Naive B cell (primary cell): ENCODE measurements at places on chromosomes 3 and 15.

DNA sequence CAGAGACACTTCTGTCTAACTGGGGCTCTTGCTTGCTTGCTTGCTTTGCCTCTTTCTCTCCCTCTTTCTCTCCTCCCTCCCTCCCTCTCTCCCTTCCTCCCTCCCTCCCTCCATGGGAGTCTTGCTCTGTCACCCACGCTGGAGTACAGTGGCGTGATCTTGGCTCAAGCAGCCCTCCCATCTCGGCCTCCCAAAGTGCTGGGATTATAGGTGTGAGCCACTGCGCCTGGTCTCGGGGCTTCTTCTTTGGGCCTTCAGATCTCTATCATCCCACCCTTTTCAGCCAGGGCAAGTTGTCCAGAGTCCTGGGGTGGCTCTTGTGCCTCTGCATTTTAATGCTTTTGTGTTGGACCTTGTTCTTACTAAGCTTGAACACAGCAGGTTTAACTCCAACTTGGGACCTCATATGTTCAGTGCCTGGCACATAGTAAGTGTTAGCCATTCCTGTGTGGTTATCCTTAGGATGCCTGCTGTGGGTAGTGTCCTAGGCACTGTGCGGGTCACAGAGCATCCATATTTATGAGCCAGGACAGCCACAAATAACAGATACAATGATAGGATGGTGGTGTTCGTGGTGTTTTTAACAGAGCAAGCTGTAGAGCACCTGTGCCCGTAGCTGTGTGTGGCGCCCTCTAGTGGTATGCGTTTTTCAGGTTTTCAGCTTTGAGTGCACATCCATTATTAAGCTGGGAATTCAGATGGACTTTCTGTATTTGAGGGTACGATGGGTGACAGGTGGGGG, 75.1 kb downstream of the CCK start:
- DNase-seq: peak; percentile 57

DNA sequence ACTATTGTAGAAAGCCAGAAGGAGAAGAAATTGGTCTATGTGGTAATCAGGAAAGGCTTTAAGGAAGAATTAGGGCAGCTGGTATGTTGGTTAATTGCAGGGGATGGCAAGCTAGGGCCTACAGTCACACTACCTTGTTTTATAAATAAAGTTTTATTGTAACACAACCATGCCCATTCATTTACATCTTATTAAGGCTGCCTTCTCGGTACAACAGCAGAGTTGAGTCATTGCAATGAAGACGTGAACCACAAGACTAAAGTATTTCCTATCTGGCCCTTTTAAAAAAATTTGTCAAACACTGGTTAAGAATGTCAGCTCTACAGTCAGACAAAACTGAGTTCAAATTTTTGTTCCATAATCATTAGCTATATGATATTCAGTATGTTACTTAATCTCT, 8.3 kb downstream of the SERPINI1 start:
- DNase-seq: no peak

DNA sequence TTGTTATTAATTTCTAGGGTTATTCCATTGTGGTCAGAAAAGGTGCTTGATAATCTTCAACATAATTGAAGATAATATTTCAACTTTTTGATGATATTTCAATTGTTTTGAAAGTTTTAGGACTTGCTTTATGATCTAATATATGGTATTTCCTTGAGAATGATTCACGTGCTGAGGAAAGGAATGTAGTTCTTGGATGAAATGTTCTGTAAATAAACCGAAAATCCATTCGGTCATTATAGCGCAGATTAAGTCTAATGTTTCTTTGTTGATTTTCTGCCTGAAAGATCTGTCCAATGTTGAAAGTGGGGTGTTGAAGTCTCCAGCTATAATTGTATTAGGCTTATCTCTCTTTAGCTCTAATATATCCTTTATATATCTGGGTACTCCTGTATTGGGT, 617.5 kb upstream of the NECTIN3 start:
- no peak for DNase-seq

GRCh38 chr3:53740956-53741355, 105.3 kb downstream of the CHDH start:
- DNase-seq: no peak

- DNase-seq: peak; percentile 38
Observed at GRCh38 chr3:112497897-112498548, 1.2 kb downstream of the BTLA start.

- DNase-seq: no peak
Observed at GRCh38 chr3:150871192-150871591, 34.0 kb downstream of the MINDY4B start.

GRCh38 chr3:172153335-172153861, 114.0 kb downstream of the FNDC3B start:
- DNase-seq: no peak

DNA sequence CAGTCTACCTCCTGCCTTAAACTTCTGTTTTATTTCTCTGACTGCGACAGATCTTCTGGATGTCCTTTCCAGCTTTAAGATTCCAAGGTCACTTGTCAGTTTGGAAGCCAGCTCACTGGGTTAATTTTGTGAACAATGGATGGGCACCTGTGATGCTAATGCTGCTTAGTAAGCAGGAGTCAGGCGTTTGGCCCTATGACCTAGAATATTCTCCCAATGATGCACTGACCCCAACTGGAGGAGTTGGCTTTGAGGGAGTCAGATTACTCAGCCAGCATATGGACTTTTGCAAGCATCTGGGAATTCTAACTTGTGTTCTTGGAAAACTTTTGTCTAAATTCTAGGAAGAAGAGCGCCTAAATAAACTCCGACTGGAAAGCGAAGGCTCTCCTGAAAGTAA, 28.1 kb downstream of the HACD3 start:
- no peak for DNase-seq
